ENCODE measurements at places on chromosomes 1 and 21.

DNA sequence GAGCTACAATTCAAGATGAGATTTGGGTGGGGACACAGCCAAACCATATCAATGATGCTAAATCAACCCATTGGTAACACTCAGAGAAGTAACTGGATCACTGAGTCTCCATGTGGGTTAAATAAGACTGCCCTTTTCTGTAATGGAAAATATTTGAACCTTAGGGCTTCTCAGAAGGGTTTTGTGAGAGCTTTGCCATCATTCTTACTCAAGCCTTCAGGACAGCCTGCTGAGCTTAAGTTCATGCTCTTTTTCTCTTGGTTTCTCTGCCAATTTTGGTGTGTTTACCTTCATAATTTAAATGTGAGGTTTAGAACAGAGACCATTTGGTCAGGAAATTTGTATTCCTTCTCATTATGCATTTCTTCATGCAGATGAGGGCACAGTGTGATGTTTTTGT is 74.7 kb downstream of the DISC1 start:
- DNase-seq = no peak

DNA sequence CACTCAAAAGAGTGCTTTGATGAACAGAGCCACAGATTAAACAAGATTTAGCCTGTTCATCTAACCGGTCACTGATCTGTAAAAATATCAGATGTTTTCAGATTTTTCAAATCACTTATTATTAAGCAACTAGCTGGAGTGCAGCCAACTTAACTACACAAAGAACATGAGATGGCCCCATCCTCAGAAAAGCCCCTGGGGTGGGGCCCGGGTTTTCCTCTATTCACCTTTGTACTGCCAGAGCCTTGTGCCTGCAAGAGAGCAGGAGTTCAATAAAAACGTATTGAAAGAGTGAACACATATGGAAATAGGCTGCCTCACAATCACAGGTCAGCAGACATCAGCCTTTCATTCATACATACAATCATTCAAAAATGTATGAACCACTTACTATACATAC is 516.1 kb downstream of the OMA1 start:
- no peak for DNase-seq

DNA sequence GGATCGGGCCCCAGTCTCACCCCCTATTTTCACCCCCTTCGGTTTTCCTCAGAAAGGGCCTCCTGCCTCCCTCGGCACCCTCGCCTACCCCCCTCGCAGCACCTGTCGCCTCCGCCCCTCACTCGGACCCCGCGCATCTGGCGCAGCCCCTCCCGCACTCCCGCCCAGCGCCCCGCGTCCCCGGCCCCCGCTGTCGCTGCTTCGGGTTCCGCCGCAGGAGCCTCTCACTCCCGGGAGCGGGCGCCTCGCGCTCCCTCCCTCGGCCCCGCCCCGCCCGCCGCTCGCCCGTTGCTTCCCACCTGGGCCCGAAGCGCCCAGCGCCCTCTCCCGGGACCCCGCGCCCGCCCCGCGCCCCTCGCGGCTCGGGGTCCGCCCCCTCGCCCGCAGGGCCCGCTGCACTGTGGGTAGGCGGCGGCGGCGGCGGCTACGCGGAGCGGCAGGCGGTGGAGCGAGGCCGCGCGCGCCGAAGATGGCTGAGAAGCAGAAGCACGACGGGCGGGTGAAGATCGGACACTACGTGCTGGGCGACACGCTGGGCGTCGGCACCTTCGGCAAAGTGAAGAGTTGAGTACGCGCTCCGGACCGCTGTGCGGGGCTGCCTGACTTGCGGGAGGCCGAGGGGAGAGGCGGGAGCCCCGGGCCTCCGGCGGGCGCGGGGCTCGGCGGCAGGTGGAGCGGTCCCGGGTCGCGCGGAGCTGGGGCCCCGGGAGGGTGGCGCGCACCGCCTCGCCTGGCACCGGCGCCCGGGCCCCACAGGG is at the start of gene PRKAA2:
Gene PRKAA2 (plus strand): TSS at position 396 of the 758 bp plus-strand sequence. CDS start 74 bp downstream, at position 470.
- no peak for DNase-seq

- DNase-seq = no peak
Observed at GRCh38 chr1:112743174-112744008, 28.3 kb upstream of the PPM1J start.

DNA sequence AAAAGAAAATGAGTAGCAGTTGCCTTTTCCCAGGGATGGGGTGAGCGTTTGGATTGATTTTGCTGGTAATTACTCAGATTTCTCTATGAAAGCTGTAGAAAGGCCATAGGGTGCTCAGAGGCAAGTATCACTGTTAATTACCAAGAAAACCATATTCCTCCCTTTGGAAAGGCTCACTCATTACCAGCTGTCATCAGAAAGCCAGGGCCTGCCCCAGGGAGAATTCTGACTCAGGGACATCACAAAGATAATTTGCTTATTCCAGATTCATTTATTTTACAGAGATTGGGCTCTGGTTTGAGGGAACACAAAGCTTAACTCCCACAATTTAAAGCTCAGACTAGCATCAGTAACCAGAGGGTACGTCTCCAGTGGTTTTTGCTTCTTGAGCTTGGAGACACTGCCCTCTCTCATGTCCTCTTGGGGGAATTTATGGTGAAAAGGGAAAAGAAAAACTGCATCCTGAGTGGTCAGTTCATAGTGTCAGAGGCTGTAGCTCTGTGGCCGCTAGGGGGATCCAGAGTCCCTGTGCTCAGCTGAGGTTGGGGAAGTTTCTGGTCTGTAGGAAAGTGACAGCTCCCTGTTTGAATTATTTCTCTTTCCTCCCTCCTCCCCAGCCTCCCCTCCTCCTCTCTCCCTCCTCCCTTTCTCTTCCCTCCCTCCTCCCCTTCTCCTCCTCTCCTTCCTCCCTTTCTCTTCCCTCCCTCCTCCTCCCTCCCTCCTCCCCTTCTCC is 204.3 kb downstream of the KCNJ6 start:
- DNase-seq = peak; percentile 68

GRCh38 chr21:17616831-17617230 is 4.1 kb upstream of the BTG3 start:
- no peak for DNase-seq

DNA sequence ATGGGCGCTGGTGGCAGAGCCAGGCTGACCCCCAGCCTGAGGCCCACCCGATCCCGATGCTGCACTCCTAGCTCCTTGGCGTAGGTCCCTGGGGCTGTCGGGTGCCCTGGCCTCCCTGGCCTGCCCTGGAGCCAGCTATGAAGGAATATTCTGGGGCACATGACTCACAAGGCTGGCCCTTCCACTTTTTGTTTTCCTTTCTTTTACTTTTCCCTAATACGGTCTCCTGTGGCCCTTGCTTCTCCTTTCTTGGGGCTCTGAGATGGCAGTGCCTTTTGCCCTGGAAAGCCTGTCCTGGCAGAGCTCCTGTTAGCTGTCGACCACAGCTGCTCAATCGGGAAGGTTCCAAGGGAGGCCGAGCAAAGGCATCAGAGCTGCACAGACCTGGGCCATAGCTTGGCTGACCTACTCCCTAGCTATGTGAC is 22.1 kb downstream of the ARHGEF10L start:
- DNase-seq = peak; percentile 40

Measured in stromal cell of bone marrow (primary cell).